CD8-positive, alpha-beta memory T cell (primary cell): ENCODE measurements at places on chromosomes 1 and 21.

- DNase-seq, result no peak
- no peak overlapping the region for H3K4me3 ChIP-seq
- no peaks in the 10 kb centered on the region for H3K36me3 ChIP-seq
- no peaks in the 10 kb centered on the region for H3K27me3 ChIP-seq
Measured at GRCh38 chr1:50603274-50604271, 180.3 kb upstream of the DMRTA2 start.

DNA sequence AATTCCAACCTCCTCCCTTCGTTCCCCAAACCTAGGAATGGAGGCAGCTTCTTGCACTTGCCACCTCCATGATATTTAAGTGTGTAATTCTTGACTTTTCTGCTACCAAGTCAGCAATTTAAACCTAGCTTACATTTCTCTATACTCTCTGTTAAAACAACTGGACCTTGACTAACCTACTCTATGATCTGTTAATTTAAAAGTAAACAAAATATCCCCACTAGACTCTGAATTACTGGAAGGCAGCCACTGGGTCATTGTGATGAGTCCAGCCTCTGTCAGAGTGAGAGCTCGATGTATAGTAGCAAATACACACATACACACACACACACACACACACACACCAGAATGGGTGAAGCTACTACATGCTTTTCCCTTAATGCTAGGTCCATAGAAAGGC lies 40.0 kb upstream of the DHCR24 start:
- no peaks in the 10 kb centered on the region for H3K4me1 ChIP-seq
- no peak overlapping the region for H3K4me3 ChIP-seq
- DNase-seq, result no peak
- no peaks in the 10 kb centered on the region for H3K27me3 ChIP-seq

GRCh38 chr1:226003502-226004170 lies 4.5 kb upstream of the SDE2 start:
- no peaks in the 10 kb centered on the region for H3K36me3 ChIP-seq
- H3K27ac ChIP-seq, result peak overlapping the region; percentile 33
- no peaks in the 10 kb centered on the region for H3K27me3 ChIP-seq
- H3K4me3 ChIP-seq, result no peak overlapping the region

DNA sequence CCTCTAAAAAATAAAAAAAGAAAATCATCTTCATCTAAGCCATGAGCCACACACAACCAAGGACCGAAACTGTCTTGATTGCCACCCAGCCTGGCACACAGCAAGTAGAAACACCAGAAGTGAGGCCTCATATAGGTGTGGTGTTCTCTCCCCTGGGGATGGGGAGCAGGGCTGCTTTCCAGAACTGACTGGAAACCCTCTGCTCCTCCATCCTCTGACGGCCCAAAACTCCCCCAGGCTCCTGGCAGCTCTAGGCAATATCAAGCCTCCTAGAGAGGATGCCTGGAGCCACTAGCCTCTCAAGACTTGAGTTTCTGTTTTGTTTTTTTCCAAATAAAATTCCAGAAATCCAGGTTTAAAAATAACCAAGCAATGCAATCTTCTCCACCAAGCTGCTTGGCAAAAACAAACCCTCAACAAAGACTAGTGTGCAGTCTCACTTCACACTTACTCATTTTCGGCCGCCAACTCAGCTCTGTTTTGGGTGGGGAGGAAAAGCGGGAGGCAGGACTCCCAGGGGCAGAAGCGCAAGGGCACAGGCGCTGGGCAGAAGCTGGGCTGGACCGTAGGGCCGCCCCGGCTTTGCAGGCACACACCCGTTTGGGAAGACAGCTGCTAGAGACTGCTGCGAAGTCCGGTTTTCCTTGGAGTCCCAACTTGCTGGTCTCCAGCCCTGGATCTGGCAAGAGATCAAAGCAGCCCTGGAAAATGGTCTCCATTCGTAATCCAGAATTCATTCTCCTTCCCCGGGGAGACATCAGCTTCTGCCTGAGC lies 78.2 kb upstream of the CAPZB start:
- H3K4me1 ChIP-seq, result no peaks in the 10 kb centered on the region
- no peak overlapping the region for H3K27ac ChIP-seq
- no peak overlapping the region for H3K4me3 ChIP-seq
- H3K27me3 ChIP-seq, result no peaks in the 10 kb centered on the region

GRCh38 chr21:30847627-30848500 lies 18.3 kb upstream of the KRTAP7-1 start:
- H3K27ac ChIP-seq, result no peak overlapping the region
- no peak for DNase-seq
- H3K4me3 ChIP-seq, result no peak overlapping the region

- H3K27me3 ChIP-seq, result no peaks in the 10 kb centered on the region
- no peak overlapping the region for H3K27ac ChIP-seq
- H3K4me1 ChIP-seq, result no peaks in the 10 kb centered on the region
Measured at GRCh38 chr1:229102741-229103391, 168.0 kb upstream of the RAB4A start.

GRCh38 chr1:197903196-197903514 lies 725 bp downstream of the C1orf53 start:
- H3K27ac ChIP-seq, result peak overlapping the region; percentile 33
- H3K4me1 ChIP-seq, result peaks cover 9% of the 10 kb centered on the region
- H3K36me3 ChIP-seq, result no peaks in the 10 kb centered on the region
- peaks cover 30% of the 10 kb centered on the region for H3K27me3 ChIP-seq
- peak overlapping the region; percentile 65 for H3K4me3 ChIP-seq

- H3K27me3 ChIP-seq, result no peaks in the 10 kb centered on the region
- H3K36me3 ChIP-seq, result no peaks in the 10 kb centered on the region
- no peak overlapping the region for H3K4me3 ChIP-seq
- DNase-seq, result no peak
Measured at GRCh38 chr21:36419241-36419640, 34.0 kb downstream of the CHAF1B start.

- DNase-seq, result no peak
- H3K27me3 ChIP-seq, result no peaks in the 10 kb centered on the region
- H3K36me3 ChIP-seq, result no peaks in the 10 kb centered on the region
- H3K27ac ChIP-seq, result no peak overlapping the region
- no peaks in the 10 kb centered on the region for H3K4me1 ChIP-seq
Measured at GRCh38 chr1:80836505-80836904, 964.2 kb upstream of the ADGRL2 start.

GRCh38 chr1:184150776-184151531 lies 99.4 kb downstream of the TSEN15 start:
- peaks cover 7% of the 10 kb centered on the region for H3K4me1 ChIP-seq
- no peaks in the 10 kb centered on the region for H3K36me3 ChIP-seq
- no peak overlapping the region for H3K27ac ChIP-seq
- H3K4me3 ChIP-seq, result no peak overlapping the region
- DNase-seq, result no peak

DNA sequence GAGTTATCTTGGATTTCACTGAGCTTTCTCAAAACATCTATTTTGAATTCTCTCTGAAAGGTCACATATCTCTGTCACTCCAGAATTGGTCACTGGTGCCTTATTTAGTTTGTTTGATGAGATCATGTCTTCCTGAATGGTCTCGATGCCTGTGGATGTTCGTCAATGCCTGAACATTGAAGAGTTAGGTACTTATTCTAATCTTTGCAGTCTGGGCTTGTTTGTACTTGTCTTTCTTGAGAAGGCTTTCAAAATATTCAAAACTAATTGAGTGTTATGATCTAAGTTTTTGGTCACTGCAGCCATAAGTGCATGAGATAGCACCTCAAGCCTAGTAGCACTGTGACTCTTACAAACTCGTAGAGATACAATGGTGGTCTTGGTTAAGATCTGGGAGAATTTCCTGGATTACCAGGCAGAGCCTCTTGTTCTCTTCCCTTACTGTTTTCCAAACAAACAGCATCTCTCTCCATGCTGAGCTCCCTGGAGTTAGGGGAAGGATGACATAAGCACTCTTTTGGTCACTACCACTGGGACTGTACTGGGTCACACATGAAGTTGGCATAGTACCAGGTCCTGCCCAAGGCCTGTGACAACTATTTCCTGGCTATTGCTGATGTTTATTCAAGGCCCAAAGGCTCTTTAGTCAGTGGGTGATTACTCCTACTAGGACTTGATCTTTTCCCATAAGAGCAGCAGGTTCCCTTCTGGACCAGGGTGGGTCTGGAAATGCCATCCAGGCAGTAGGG lies 25.6 kb downstream of the SLC22A15 start:
- H3K36me3 ChIP-seq, result no peaks in the 10 kb centered on the region
- H3K27me3 ChIP-seq, result no peaks in the 10 kb centered on the region
- DNase-seq, result no peak
- no peak overlapping the region for H3K27ac ChIP-seq
- no peak overlapping the region for H3K4me3 ChIP-seq

GRCh38 chr1:240613356-240614142 lies 1.6 kb upstream of the GREM2 start:
- H3K4me1 ChIP-seq, result peaks cover 17% of the 10 kb centered on the region
- no peaks in the 10 kb centered on the region for H3K36me3 ChIP-seq
- DNase-seq, result no peak
- H3K4me3 ChIP-seq, result no peak overlapping the region
- no peak overlapping the region for H3K27ac ChIP-seq
- H3K27me3 ChIP-seq, result no peaks in the 10 kb centered on the region

- peak overlapping the region; percentile 86 for H3K4me3 ChIP-seq
- peaks cover 18% of the 10 kb centered on the region for H3K4me1 ChIP-seq
- peak overlapping the region; percentile 97 for H3K27ac ChIP-seq
- no peaks in the 10 kb centered on the region for H3K36me3 ChIP-seq
Measured at GRCh38 chr1:161398900-161399256, 31.2 kb upstream of the CFAP126 start.

- no peak overlapping the region for H3K27ac ChIP-seq
- no peaks in the 10 kb centered on the region for H3K27me3 ChIP-seq
- H3K36me3 ChIP-seq, result no peaks in the 10 kb centered on the region
- no peak for DNase-seq
Measured at GRCh38 chr21:31900121-31900895, 27.5 kb downstream of the HUNK start.

DNA sequence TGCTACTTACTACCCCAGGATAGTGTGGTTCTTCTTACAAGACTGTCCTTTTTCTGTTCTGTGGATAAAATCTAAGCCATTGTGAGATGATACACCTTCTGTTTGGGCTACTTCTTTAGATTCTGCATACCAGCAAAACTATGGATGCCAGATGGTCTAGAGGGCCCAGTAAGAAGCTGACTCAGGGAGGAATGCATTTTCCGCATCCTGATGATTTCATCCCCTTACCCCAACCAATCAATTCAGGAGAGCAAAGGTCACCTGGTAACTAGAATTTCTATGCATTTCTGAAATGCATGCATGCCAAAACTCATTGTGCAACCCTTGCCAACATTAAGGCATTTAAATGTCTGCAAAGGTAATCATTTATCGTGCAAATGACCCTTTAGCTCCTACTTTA lies 285.7 kb upstream of the ZP4 start:
- H3K4me1 ChIP-seq, result no peaks in the 10 kb centered on the region
- DNase-seq, result no peak
- H3K27me3 ChIP-seq, result no peaks in the 10 kb centered on the region
- no peaks in the 10 kb centered on the region for H3K36me3 ChIP-seq
- H3K27ac ChIP-seq, result no peak overlapping the region

DNA sequence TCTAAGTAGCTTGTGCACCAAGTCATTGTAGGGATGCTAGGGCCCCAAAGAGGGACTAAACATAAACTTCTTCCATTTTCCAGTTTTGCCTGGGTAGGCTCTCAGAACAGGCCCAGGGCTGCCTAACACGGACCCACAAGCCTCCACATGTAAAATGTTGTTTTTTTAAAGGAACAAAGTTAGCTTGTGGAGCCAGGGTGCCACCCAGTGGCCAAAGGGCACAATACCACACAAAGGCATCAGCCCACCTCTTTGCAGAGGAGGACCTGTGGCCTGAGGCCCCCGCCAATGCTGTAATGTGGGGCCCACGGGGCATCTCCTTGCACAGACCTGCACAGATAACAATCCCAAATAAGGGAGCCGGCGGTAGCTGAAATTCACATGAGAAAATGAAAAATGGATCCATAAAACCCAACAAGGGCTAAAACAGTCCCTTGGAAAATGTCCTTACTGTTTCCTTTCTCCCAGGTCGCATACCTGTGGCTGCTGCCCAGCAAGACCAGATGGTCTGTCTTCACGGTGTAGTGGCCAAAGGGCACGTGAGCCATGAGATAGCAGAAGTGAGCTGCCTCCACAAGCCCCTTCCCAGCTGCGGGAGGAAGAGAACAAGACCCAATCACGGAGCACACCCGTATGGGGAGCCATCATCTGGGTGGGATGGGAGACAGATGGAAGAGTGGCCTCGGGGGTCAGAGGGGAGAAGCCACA lies 23.8 kb downstream of the SEC16B start:
- no peak overlapping the region for H3K27ac ChIP-seq

GRCh38 chr1:170823120-170823519 lies 112.2 kb upstream of the MROH9 start:
- no peak for DNase-seq
- no peaks in the 10 kb centered on the region for H3K27me3 ChIP-seq
- H3K4me3 ChIP-seq, result no peak overlapping the region
- no peaks in the 10 kb centered on the region for H3K36me3 ChIP-seq

DNA sequence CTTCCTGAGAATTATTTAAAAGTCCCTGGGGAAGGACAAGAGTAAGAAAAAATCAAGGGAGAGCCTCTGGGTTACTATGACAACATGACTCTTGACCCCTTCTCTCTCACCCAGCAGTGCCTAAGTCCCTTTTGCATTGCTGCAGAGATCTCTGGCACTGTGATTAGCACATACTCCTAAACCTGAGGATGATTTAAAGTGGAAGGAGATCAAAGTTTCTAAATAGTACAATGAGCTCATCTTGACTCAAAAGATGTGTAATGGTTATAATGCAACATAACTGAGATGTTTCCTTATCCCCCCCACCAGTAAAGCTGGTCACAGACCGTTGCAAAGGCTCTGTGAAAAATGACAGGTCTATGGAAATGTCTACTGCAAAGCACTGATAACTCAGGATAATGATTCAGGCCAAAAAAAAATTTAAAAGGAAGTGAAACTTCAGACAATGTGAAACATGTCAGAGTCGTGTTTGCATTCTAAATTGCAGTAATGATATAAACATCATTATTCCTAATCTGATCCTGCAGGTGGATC lies 519.2 kb downstream of the KIF26B start:
- H3K36me3 ChIP-seq, result no peaks in the 10 kb centered on the region
- no peaks in the 10 kb centered on the region for H3K4me1 ChIP-seq
- H3K4me3 ChIP-seq, result no peak overlapping the region
- no peak for DNase-seq

GRCh38 chr1:207134581-207134980 lies 30.5 kb downstream of the C4BPA start:
- no peak overlapping the region for H3K4me3 ChIP-seq
- no peaks in the 10 kb centered on the region for H3K4me1 ChIP-seq
- no peak overlapping the region for H3K27ac ChIP-seq
- H3K27me3 ChIP-seq, result no peaks in the 10 kb centered on the region

DNA sequence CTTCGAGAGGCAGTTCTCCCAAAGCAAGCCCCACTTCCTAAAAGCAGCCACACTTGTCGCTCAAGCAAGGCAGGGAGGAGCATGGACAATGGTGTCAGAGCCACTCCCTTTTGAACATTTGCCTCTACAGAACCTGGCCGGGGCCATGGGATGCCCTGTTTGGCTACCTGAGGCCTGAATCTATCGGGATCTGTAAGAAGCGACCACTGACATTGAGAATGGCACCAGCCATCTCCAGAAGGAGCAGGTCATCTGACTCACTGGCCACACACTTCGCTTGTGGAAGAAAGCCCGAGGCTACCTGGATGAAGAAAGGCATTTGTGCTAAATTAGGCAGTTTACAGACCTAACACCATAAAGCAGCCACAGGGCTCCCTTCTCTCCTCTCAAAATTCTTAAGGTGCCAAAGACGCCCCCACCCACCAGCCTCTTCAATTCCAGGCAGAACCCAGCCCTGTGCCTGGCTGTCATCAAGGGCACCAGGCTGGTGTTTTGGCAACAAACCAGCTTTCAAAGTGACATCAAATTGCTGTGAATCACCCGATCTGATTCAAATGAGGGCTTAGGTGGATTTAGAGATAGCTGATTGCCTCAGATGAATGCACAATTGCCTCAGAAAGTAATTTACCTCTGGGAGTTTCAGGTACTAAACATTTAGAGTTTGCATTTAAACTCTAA lies 104.8 kb downstream of the ETS2 start:
- no peak overlapping the region for H3K27ac ChIP-seq
- no peaks in the 10 kb centered on the region for H3K4me1 ChIP-seq
- H3K27me3 ChIP-seq, result no peaks in the 10 kb centered on the region
- no peak overlapping the region for H3K4me3 ChIP-seq
- no peak for DNase-seq
- H3K36me3 ChIP-seq, result no peaks in the 10 kb centered on the region
